ENCODE measurements at places on chromosomes 5 and 9. TPM values are rescaled to one million over a fixed set of nuclear protein-coding genes. Genes with fewer than 3 reads are reported as not detected.
A peak's percentile ranks its signal among the peaks of the same experiment; 100 is the strongest.

DNA sequence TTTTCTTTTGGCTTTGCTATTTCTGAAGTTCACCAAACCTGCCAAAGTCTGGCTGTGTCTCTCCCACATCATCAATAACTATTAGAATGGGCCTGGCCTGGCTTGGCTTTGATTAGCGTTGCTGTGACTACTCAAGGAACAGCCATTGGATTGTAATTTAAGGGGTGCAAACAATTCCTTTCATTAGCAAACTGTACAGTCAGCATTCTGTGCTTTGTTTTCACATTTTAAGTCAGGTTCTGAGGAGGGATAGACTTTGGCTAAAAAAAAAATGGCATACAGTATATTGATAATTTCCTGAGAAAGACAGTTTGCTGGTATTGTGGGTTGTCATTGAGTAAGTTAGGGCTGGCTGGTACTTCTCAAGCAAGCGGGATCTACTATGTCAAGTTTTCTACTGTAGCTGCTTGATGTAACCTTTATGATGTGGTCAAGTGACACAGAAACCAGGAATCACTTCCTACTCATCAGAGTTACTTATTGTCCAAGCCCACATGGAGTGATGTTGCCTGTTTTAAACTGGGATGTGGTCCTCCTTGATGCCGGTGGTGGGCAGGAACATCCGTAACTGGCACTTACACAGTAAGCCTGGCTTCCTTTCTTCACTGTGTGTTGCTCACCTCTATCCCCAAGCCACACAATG, 161.4 kb downstream of the CD180 start:
- H3K4me1 ChIP-seq = peaks cover 4% of the 10 kb centered on the region
- DNase-seq = no peak
- no peak overlapping the region for H3K27ac ChIP-seq
- H3K36me3 ChIP-seq = no peaks in the 10 kb centered on the region
- no peaks in the 10 kb centered on the region for H3K27me3 ChIP-seq
- H3K4me3 ChIP-seq = no peak overlapping the region

GRCh38 chr9:696332-697323, 144.9 kb upstream of the DMRT1 start:
- H3K27ac ChIP-seq = no peak overlapping the region
- no peaks in the 10 kb centered on the region for H3K4me1 ChIP-seq
- DNase-seq = no peak
- H3K36me3 ChIP-seq = no peaks in the 10 kb centered on the region
- peaks cover 2% of the 10 kb centered on the region for H3K27me3 ChIP-seq
- H3K4me3 ChIP-seq = no peak overlapping the region

- no peak for DNase-seq
- no peaks in the 10 kb centered on the region for H3K36me3 ChIP-seq
- H3K27ac ChIP-seq = no peak overlapping the region
- H3K4me3 ChIP-seq = no peak overlapping the region
- peaks cover 4% of the 10 kb centered on the region for H3K4me1 ChIP-seq
Observed at GRCh38 chr5:139137697-139138096, 60.5 kb downstream of the SIL1 start.

- no peaks in the 10 kb centered on the region for H3K36me3 ChIP-seq
- H3K27ac ChIP-seq = no peak overlapping the region
- no peak overlapping the region for H3K4me3 ChIP-seq
- no peaks in the 10 kb centered on the region for H3K4me1 ChIP-seq
- DNase-seq = no peak
Observed at GRCh38 chr5:124527220-124527991, 219.0 kb downstream of the ZNF608 start.

DNA sequence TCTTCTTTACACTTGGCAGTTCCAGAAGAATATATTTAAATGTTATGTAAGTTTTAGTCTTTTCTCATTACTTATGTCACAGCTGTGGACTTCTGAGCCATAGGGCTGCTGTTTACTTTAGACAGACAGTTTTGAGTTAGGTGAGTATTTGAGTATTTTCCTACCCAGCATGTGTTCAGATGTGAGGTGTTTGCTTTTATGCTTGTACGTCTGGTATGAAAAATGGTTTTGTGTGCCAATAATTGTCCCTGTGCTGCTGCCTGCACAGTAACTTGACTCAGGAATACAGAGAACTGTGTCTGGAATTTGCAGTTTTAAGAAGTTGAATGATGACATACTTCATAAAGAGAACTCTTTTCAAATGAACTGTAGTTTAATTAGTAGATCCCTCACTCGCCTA, 20.8 kb downstream of the MEGF10 start:
- no peak overlapping the region for H3K27ac ChIP-seq
- no peaks in the 10 kb centered on the region for H3K36me3 ChIP-seq
- H3K4me1 ChIP-seq = no peaks in the 10 kb centered on the region

GRCh38 chr5:147359581-147359980, 124.8 kb downstream of the STK32A start:
- H3K36me3 ChIP-seq = no peaks in the 10 kb centered on the region
- no peaks in the 10 kb centered on the region for H3K4me1 ChIP-seq
- DNase-seq = no peak

DNA sequence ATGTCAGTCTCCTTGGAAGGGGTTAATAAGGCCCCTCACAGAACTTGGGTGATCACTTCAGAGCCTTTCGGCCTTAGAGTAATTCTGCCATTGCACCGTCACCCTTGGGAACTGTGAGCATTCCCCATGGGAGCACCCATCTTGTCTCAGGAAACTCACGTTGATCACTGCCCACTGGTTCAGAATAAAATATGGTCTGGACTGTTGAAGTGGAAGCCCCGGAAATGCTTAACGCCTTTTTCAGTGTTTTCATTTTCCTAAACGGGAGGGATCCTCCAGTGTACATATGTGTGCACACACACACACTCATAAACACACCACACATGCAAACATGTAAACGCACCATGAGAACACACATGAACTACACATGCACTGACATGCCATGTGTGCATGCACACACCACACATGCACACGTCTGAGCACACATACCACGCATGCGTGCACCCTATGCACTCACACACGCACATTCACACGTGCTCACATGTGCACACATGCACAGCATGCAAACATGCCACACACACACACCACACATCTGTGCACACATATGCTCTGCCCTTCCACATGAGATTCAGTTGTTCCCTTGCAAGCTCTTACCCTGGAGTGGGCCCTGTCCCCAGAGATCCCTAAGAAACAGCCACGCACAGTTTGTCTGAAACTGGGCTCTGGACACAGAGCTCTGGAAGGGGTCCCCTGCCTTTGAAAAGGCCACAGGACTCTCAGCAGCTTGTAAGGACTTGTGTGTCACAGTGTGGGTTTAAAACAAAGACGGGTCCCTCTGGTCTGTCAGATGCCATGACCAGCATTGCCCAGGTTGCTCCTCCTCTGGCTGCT, 17.0 kb downstream of the MRPL36 start:
- DNase-seq = no peak
- H3K27ac ChIP-seq = no peak overlapping the region

GRCh38 chr9:83930881-83931280, 9.6 kb upstream of the KIF27 start:
- no peak overlapping the region for H3K27ac ChIP-seq
- H3K4me3 ChIP-seq = no peak overlapping the region

- H3K27me3 ChIP-seq = no peaks in the 10 kb centered on the region
- H3K4me1 ChIP-seq = peaks cover 5% of the 10 kb centered on the region
- DNase-seq = no peak
Observed at GRCh38 chr5:109945097-109945678, 255.5 kb downstream of the MAN2A1 start.

DNA sequence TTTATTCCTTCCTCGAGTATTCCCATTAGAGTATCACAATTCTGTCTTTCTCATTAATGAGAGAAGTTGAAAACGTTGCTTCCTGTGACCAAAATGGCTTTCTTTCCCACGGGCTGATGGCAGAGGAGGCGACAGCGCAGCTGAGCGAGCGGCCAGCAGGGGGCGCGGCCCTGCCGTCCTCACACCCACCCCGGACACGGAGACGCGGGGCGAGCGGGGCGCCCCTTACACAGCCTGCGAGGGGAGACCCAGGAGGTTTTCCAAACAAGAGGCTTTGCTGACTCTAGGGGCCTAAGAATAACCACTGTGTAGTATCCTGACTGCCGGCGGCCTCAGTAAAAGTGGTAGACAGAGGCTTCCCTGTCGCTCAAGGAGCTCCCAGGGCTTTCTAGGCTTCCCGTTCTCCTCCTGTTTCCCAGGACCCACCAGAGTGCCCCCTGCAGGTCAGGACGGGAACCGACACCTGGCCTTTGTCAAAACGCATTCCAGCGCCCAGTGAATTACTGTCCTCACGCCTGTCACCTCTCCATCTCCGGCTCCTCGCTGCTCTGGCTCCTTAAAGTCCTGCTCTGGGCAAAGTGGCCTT, 27.3 kb upstream of the FGF1 start:
- peak overlapping the region; percentile 90 for H3K4me3 ChIP-seq
- H3K4me1 ChIP-seq = peaks cover 13% of the 10 kb centered on the region
- peak; percentile 74 for DNase-seq

DNA sequence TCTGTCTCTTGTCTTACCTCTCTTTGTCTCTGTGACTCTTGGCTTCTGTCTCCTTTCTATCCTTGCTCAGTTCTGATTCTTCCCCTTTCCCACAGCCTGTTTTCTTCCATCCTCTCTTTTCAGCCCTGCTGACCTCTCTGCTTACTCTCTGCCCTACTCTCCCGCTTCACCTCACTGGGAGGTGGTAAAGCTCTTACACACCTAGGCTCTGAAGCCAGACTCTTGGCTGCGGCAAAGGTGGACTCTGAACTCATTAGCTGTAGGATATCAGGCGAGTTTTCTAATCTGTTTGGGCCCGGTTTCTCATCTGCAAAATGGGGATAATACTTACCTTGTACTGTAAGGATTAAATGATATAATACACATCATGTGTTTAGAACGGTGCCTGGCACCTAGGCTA, 11.1 kb downstream of the PCDH1 start:
- no peak for DNase-seq
- H3K4me3 ChIP-seq = no peak overlapping the region
- no peaks in the 10 kb centered on the region for H3K4me1 ChIP-seq
- peaks cover 45% of the 10 kb centered on the region for H3K27me3 ChIP-seq
- no peak overlapping the region for H3K27ac ChIP-seq
- H3K36me3 ChIP-seq = no peaks in the 10 kb centered on the region

DNA sequence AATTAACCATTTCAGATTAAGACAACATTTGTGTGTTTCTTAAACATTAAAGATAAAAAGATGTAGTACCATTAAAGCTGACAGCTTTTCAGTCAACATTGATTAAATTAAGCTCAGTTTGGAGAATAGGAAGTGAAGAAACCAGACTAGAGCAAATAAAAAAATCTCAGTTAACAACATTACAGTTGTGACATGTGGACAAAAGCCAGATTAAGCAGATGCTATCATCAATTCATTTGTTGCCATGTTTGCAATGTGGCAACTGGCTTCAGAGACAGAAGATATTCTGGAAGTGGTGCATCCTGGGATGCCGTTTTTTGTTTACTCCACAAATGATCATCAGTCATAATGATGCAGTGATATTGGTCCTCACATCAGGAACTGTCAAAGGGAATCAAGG, 70.3 kb upstream of the CNTLN start:
- no peaks in the 10 kb centered on the region for H3K4me1 ChIP-seq
- no peaks in the 10 kb centered on the region for H3K36me3 ChIP-seq
- no peaks in the 10 kb centered on the region for H3K27me3 ChIP-seq
- no peak overlapping the region for H3K4me3 ChIP-seq
- DNase-seq = no peak
- no peak overlapping the region for H3K27ac ChIP-seq

DNA sequence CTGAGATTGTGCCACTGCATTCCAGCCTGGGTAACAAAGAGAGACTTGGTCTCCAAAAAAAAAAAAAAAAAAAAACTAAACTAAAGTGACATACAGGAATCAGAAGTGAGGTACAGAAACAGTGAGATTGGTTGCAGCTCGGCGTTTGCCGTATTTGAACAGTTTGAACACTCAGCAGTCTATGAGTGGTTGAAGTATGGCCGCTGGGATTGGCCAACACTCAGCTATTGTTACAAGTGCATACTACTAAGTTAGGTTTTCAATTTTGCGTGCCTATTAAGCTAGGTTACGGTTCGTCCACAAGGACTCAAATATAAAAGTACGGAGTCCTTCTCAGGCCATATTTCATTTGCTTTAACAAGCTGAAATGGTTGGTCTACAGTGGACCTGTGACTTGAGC, 3.3 kb upstream of the TSC1 start:
- no peaks in the 10 kb centered on the region for H3K36me3 ChIP-seq
- no peak overlapping the region for H3K4me3 ChIP-seq
- no peak overlapping the region for H3K27ac ChIP-seq

GRCh38 chr5:143251190-143251589, 152.3 kb downstream of the NR3C1 start:
- no peaks in the 10 kb centered on the region for H3K4me1 ChIP-seq
- H3K27ac ChIP-seq = no peak overlapping the region
- H3K27me3 ChIP-seq = no peaks in the 10 kb centered on the region
- H3K4me3 ChIP-seq = no peak overlapping the region
- H3K36me3 ChIP-seq = no peaks in the 10 kb centered on the region
- DNase-seq = no peak

DNA sequence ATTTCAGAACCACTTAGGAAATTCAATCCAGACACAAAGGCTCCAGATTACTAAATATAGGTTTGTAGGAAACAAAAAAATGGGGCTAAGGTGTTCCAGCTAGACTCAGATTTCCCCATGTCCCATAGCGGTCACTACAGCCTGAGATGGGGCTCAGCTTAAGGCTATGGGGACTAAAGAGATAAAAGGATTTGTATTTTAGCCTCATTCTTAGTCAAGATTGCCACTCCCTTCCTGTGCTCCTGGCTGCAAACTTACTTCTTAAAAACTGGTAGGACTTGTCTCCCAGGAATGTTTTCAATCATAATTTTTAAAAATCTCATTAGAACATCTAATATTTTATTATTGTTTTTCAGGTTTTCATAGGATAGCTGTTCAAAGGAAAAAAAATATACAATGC, 253.8 kb upstream of the DAB2 start:
- no peak for DNase-seq
- H3K36me3 ChIP-seq = no peaks in the 10 kb centered on the region
- no peaks in the 10 kb centered on the region for H3K4me1 ChIP-seq
- no peak overlapping the region for H3K4me3 ChIP-seq

GRCh38 chr5:73204332-73204731, 31.3 kb downstream of the TMEM174 start:
- no peak overlapping the region for H3K4me3 ChIP-seq
- H3K27me3 ChIP-seq = peaks cover 4% of the 10 kb centered on the region
- no peak for DNase-seq
- no peaks in the 10 kb centered on the region for H3K36me3 ChIP-seq
- H3K4me1 ChIP-seq = no peaks in the 10 kb centered on the region

Gene SLC25A2
- not detected for total RNA-seq

Gene PGM5
- 0.20 TPM for total RNA-seq

Gene LCN9
- total RNA-seq = not detected
